D721Med (cell line): ENCODE measurements at places on chromosomes 6 and 20.
A peak's percentile ranks its signal among the peaks of the same experiment; 100 is the strongest.

DNA sequence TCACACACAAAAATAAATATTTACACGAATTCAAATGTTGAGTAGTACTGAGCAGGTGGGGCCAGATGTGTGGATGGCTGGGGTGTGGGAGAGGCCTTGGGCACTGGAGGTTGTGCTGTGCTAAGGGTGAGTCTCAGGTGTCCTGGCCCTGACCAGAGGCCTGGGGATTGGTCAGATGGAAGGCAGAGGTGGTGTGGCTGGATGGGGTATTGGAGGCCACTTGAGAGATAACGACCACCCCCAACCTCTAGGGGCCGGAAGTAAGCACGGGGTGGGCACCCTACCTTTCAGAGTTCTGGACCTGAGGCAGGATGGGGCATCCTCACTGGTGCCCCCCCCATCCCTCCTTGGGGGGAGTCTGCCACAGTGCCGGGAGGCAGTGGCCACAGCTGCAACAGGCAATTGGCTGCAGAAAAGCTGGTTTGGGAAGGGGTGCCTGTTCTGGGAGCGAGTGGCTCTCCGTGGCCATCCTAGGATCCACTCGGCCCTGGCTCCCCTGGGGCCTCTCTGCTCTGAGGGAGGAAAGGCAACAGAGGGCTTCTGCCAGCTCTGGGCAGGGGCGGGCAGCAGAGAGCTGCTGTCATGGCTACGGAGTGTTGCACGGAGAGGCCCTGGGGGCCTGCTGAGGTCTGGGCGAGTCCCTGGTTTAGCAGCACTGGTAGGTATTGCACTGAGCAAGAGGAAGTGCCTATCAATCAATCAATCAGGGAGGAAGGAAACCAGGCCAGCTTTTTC is 87.6 kb downstream of the ASXL1 start:
- no peak for DNase-seq

DNA sequence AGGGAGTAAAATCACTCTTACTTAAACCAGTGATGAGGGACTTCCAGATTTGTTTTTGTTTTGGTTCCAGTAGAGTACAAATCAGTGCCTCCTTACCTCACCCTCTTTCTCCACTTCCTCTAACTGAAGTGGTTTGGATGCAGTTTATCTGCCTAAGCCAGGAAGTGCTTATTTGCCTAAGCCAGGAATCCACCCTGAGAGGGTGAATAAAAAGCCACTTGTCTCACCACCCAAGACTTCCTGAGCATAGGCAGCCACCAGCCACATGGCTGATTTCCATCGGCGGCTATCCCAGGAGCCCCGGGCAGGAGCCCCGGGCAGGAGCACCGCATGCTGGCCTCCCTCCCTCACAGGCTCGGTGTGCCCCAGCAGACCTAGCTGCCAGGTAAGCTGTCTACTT is 12.0 kb downstream of the LRP11 start:
- no peak for DNase-seq

- no peak for DNase-seq
Observed at GRCh38 chr6:146543211-146543939, at the start of gene RAB32. Gene RAB32, plus strand, starts transcription at chr6:146543833. Its CDS starts 39 bp downstream, at chr6:146543872.

GRCh38 chr6:102571236-102571908 is 1177.9 kb downstream of the GRIK2 start:
- no peak for DNase-seq

- DNase-seq, result no peak
Observed at GRCh38 chr6:112302142-112302705, 44.9 kb upstream of the RFPL4B start.

DNA sequence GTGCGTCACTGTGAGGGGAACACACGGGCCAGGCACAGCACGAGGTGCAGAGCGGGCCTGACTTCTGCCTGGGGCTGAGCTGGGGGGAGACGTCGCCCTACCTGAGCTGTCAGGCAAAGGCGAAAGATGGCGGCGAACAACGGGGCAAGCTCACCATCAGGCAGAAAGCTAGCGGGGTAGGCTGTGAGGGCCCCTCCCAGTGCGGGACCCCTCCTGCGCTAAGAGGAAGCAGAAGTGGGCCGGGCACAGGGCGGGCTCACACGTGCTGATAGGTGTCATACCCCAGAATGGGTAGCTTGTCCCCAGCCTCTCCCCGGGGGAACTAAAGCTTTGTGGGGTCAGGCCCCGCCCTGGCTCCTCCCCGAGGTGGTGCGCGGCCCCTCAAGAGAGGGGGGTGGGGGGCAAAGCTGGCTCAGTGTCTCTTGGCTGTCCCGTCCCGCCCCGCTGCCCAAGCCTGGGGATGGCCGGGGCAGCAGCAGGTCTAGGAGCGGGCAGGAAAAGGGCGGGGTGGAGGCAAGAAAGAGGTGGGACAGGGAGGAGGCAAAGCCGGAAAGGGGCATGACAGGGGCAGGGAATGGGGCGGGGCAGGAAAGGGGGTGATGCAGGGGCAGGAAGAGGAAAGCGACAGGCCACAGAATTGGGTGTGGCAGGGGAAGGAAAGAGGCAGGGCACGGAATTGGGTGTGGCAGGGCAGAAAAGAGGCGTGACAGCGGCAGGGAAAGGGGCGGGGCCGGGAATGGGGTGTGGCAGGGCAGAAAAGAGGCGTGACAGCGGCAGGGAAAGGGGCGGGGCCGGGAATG is 14.7 kb downstream of the UCKL1 start:
- DNase-seq, result no peak

DNA sequence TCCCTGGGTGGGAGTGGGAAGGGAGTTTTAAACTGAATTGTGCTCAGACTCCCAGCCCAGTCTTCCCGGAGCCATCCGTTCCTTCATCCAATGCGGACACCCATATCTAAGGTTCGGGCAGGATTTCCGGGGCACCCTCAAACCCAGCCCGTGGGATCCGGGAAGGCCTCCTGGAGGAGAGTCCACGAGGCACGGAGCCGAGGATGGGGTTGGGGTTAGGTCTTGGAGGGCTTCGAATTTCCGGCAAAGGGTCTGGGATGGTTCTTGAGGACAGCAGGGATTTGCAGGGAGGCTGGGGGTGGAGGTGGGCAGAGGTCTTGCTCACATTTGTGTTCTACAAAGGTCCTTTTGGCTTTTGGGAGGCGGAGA is 49.5 kb upstream of the SLC32A1 start:
- DNase-seq, result no peak

GRCh38 chr6:38378801-38379200 is 260.9 kb downstream of the BTBD9 start:
- no peak for DNase-seq

DNA sequence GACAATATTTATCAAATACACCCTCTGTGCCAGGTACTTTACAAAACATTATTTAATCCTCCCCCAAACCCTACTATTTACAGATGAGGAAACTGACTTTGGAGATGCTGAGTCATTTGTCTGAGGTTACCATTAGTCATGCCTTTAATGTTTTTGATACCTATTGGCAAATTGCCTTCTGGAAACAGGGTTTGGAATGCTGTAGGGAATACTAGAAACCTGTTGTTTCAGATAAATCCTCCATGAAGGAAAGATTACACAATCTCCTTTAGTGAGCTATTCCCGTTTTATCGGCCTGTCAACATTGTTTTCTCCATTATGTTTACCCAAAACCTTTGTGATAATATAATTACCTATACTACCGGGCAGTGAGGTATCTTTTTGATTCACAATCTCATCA is 93.6 kb upstream of the ADGRF1 start:
- DNase-seq, result no peak

DNA sequence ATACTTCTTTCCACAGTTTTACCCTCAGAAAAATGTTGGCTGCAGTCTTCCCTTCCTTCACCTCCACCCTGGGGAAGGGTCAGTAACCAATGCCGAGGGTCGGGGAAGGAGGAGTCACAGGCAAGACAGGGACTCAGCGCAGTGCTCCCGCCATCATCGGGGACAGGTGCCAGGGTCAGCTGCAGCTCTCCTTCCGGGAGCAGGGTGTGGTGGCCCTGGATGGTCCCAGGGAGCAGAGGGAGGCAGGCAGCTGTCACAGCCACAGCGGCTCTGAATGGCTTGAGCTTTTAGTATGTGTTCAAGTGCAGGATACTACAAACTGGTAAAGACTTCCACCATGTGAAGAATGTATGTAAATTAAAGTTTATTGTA is 26.0 kb upstream of the PI16 start:
- DNase-seq, result no peak

- DNase-seq, result no peak
Observed at GRCh38 chr6:34284563-34285447, 36.0 kb upstream of the SMIM29 start.

GRCh38 chr20:61434341-61434781 is 182.3 kb downstream of the CDH4 start:
- no peak for DNase-seq

GRCh38 chr6:112153926-112154607 is 66.7 kb downstream of the FAM229B start:
- no peak for DNase-seq

GRCh38 chr6:56955171-56956155 is 556 bp downstream of the BEND6 start:
- DNase-seq, result peak; percentile 32
